ENCODE measurements at places on chromosomes 6 and 20.

DNA sequence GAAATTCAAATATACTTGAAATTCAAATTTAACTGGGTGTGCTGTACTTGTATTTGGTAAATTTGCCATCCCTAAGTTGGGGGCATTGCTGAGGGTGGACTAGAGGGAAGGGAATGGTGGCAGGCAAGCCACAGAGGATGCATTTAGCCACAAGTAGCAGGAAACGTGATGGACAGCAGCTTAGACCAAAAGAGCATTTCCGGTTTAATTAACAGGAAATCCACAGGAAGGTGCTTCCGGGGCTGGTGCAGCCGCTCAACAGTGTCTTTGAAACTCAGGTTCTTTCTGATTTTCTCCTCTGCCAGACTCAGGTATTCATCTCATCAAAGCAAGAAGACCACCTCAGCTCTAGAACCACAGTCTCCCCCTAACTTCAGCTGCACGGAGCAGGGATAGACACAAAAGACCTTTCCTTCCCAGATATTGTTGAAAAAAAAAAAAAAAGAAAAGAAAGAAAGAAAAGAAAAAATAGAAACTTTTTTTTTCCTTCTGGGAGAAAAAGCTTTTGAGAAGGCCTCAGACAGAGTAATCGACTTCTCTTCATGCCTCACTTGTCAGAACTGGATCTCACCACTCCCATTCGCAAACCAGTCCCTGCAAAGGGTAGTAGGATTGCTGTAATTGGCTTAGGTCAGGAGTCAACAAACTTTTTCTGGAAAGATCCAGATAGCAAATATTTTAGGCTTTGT, 8.0 kb upstream of the BCAS1 start:
- no peak for DNase-seq

- no peak for DNase-seq
Measured at GRCh38 chr20:8213270-8213669, 81.2 kb downstream of the PLCB1 start.

DNA sequence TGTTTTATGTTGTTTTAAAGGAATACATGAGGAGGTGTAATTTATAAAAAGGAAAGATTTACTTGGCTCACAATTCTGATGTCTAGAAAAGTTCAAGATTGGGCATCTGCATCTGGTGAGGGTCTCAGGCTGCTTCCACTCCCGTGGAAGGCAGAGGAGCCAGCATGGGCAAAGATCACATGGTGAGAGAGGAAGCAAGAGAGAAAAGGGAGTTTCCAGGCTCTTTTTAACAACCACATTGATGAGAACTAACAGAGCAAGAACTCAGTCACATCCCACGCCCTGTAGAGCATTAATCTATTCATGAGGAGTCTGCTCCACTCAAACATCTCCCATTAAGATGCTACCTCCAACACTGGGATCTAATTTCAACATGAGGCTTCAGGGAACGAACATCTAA, 1666.3 kb downstream of the HACE1 start:
- no peak for DNase-seq

DNA sequence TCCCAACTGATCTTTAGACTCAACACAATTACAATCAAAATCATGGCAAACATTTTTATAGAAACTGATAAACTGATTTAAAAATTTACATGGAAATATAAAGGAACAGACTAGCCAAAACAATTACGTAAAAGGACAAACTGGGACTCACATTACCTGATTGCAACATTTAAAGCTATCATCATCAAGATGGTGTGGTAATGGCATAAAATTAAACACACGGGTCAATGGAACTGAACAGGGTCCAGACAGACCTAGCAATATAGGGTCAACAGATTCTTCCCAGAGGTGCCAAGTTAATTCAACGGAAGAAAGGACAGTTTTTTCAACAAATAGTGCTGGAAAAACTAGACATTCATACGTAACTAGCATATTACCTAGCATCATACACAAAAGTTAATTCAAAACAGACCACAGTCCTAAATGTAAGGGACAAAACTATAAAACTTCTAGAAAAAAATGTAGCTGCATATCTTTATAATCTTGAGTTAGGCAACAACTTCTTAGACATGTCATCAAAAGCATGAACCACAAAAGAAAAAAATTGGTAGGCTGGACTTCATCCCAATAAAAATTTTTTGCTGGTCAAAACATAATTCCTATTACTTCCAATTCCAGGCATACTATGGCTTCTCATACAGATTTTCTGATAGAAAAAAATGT, 147.4 kb upstream of the BEND6 start:
- DNase-seq = no peak

DNA sequence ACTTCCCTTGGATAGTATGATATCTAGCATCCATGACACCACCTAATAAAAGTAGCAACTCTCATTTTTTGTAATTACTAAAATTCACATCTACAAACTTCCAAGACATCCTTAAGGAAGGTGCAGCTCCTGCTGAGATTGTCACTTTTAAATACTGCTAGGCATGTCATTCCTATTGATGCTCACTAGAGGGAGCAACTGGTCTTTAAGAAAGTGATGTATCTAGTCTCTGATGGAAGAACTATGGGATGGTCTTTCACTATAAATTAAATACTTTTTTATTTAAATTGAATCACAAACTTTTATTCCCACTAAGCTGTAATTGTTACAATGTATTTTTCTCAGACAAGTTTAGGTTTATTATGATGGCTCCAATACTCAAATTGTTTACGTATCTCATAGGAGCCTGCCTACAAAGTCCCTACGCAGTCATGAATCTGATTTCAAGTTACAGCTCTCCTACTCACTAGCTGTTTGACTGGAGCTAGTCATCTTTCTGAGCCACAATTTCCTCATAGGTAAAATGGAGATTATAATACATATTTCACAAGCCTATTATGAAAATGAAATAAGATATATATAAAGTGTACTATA, 8.1 kb upstream of the TSPYL1 start:
- no peak for DNase-seq

DNA sequence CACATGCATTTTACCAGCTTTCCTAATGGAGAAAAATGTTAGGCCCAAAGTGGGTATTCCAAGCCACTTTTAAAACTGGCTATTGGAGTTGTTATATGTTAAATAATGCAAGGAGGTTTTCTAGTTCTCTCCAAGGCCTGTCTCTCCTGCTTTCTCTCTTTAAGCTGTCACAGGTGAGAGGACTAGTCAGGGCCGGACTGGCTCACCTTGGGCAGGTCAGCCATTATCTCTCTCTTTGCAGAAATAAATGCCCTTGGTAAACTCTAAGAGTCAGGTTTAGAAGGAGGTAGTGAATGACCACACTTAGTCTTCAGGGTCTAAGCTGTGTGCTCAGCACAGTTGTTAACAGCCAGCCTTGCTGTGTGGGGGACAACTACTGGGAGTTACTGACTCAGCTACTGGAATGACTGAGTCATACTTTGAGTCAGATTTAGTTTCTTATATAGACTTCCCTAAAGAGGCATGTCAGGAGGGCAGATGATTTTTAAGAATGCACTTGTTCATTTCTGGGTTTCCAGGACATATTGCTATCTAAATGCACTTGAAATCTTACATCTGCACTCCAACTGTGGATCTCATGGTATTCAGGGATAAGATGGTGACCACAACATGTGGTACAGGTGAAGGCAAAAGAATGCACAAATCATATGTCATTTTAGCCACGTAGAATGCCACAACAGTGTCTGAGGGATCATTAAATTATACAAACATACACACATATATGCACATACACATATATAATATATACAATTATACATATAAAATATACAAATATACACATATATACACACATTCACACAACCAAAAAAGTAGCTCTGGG, 719.4 kb downstream of the EPM2A start:
- no peak for DNase-seq

DNA sequence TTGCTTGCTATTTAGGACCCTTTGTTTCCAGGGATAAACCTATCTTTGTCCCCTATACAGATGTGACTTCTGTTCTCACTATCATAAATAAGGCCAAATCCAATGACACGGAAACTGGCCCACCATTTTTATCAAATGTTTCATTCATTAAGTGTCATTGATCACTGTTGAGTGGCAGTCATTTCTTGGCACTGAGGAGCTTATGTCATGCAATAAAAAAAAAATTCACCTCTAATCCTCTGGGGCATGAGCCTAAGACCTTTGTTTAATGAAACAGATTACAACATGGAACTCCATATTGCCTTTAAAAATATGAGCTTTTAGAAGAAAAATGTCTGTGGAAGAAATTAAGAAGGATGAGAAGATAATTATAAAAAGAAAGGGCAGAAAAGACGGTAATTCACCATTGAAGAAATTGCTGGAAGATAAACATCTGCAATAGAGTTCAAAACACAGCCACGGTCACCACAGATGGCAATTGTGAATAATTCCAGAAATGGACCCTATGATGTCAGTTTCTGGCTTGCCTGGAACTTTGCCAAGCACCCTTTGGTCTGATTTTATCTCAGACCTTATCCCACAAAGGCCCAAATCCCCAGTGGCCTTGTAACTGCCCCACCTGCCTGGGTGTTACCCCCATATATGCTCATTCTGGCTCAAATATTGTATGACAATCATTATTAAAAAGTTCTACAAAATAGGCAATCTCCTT, 91.1 kb downstream of the DST start:
- no peak for DNase-seq

GRCh38 chr6:113824866-113825265, 32.3 kb upstream of the MARCKS start:
- DNase-seq = no peak

- DNase-seq = no peak
Measured at GRCh38 chr6:169190970-169191369, 62.7 kb downstream of the THBS2 start.

GRCh38 chr6:47380251-47380650, 70.5 kb upstream of the TNFRSF21 start:
- DNase-seq = no peak

- DNase-seq = no peak
Measured at GRCh38 chr6:147081076-147081609, 123.1 kb upstream of the STXBP5 start.

DNA sequence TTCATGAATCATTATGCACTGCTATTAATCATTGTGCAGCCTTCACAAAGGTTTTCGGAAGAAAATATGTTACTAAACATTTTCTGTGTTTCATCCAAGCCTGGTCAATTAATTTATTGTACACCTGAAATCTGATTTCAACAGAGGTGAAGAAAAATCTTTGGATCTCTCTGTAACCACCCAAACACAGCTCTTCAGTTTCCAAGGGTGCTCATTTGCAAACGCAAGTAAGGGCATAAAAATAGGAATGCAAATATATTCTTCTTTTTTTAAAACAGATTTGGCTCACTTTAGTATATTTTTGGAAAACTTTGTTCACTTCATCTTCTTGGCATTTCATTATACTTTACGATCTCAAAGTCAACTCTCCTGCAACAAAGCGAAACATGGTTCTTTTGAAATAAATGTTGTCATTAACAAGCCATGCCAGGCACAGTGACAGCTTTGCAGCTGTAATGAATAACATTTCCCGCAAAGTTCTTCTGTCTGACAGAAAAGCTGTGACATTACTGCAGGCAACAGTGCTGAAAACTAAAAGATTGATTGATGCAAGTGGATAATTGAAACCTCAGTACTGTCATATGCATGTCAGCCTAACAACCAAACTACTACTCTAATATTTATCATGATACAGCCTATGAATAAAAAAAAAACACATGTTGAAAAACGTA, 348.3 kb downstream of the FRK start:
- no peak for DNase-seq

DNA sequence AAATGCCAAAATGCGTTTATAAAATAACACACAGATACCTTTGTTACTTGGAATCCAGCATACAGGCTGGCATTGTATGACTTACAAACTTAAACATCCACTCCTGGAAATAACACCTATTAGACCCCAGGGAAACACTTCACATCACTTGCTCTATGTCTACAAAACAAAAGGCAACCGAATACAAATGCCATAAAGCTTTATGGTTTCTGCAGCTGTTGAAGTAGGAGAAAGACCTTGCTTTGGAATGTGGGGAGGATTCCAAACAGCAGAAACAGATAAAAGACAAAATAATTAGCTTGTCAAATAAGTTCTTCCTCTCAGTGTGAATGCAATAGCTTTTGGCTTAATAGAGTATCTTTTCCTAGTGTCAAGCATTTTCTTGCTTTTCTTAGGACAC, 9.8 kb upstream of the AMD1 start:
- no peak for DNase-seq

- no peak for DNase-seq
Measured at GRCh38 chr6:112087916-112088315, 525 bp downstream of the FAM229B start.

DNA sequence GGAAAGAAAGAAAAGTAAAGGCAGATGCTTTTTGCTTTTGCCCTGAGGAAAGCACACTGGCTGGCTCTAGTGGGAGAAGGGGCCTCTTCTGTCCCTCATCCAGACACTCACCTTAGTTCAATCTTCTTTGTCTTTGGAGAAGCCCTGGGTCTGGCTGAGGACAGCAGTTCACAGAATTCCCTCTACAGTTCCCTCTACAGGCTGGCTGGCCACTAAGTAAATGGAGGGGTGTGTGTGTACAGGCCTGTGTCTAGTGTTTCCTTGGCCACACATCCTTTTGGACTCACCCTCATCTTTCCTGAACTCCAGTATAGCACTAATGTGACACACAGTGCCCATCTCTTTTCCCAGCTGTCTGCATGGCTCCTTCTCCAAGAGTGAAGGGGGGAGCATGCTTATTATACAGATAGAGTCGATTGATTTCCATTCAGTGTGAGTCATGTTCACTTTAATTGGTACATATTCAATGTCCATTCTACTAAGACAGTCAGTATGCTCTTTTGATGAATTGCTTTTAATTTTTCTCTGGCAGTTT, 26.0 kb upstream of the CLVS2 start:
- DNase-seq = no peak

DNA sequence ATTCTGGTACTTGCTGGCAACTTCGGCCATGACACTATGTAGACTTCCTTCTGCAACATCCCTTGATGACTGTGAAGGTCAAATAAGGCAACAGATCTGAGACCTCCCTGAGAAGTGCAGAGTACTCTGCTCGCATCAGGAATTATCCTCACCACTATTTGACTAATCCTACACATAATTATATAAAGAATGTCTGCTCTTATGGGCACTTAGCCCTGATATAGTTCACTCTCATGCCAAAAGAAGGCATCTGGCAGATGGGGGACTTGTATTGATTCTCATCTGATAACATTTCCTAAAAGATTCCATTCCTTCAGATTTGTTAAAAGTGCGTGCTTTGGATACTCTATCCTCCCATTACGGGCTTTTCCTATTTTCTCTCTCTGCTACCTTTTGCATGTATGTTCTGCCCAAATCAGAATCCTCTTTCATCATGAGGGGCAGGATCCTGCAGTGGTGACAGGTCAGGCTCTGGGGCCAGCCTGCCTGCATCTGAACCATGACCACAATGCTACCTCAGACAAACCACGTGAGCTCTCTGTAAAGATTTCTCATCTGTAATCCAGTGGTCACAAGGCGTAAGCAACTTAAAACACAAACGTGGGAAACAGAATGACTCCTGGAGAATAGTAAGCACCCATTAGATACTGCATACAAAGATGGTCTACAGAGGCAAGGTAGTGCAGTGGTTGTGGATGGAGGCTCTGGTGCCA, 134.0 kb downstream of the GJA10 start:
- no peak for DNase-seq

GRCh38 chr6:112330071-112330878, 16.9 kb upstream of the RFPL4B start:
- DNase-seq = no peak

All from activated CD4-positive, alpha-beta T cell treated with anti-CD3 and anti-CD28 coated beads, Interleukin-2, amount 50 U/mL, for 4 hours (primary cell).